IPS DF 19.7 (cell line): ENCODE measurements at places on chromosomes 1 and 21.

DNA sequence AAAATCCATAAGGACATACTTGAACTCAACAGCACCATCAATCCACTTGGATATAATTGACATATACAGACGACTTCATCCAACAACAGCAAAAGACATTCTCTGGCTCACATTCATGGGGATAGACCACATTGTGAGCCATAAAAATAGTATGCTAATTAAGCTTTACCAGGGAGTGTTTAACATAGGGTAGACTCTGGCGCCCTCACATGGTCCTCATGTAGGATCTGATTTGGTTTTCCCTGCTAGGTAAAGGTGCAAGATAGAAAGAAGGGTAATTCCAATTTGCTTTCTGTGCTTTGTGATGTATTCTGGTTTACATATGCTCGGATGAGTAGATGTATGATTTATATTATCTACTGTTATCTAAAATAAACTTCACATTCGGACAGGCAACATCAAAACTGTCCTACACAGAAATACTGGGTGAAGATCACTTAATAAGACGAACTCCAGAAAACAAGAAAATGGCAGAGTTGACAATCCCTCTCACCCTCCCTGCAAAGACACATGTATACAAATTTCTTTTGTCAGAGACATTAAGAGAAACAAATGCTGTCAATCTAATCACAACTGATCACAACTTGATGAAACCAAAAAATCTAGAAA, 27.7 kb downstream of the CR1L start:
- DNase-seq = peak; percentile 42

- DNase-seq = no peak
These were observed 40.1 kb upstream of the KLHDC7A start for GRCh38 chr1:18440385-18441226.

GRCh38 chr1:28885977-28886730, 28.2 kb upstream of the EPB41 start:
- DNase-seq = no peak

- DNase-seq = no peak
These were observed 48.3 kb downstream of the LRRC8C start for GRCh38 chr1:89681045-89681729.

DNA sequence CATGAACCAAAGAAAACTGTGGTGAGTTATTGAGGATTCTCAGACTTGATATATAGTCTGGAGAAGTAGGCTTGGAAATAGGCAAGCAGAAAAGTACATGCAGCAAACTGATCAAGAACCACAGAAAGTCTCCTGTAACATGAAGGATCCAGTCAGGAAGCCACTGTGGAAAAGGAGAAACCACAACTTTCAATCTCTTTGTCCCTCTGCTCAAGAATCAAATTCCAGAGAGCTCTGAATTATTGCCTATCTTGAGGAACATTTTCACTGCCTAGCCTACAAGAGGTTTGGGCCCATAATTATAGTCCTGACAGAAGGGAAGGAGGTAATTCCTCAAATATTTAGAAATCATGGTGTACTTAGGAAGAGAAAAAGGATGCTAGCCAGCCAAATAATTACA, 43.0 kb upstream of the ADAMTS1 start:
- DNase-seq = no peak

DNA sequence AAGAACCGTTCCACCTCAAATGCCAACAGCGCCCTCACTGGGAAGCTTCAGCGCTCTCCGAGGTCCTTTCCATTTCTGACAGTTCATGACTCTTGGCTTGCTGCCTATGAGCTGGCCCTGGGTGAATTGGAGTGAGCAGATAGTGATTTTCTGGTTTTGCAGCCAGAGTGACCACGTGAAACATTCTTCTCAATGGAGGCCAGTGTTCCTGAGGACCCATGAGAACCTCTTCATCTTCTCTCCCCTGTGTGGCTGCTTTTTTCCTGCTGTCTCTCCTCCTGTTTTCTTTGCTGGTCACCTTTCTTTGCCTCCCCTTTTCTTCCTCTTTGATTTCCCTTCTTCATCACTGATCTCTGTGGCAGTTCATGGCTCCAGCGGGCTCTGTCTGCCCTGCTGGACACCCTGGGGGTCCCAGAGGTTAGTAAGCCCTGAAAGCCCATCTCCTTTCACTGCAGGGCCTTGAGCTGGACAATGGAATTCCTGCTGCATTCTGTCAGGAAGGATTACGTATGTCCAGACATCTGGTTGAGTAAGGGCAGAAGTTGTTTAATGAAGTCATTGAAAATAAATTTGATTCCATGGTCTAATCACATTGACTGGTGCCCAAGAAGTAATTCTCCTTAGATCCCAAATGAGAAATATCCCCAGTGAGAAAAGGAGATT, 29.9 kb downstream of the VASH2 start:
- no peak for DNase-seq

GRCh38 chr1:20318971-20319370, 28.3 kb downstream of the VWA5B1 start:
- no peak for DNase-seq
